Right lobe of liver (tissue), 6 donors: ENCODE measurements at places on chromosomes 5 and 9. TPM values are rescaled to one million over a fixed set of nuclear protein-coding genes. Genes with fewer than 3 reads are reported as not detected.

Gene EXOSC3
- 13.4 TPM for total RNA-seq

DNA sequence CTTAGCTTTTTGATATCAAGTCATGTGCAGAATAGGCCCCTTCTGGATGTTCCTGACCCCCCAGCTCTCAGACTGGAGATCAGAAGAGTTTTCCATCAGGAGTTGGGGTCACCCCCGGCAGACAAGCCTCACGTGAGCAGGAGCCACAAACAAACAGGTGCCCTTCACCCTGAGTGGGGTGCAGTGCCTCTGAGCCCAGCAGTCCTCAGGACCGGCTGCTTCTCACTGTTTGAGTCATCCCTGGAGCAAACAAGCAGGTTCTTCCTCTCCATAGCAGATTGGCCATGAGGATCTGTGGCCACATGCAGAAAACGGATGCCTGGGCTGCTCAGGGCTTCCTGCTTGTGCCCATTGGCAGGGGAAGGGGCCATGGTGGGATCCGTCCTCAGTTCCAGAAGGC, 47.0 kb downstream of the LRSAM1 start:
- H3K4me3 ChIP-seq, result no peak overlapping the region
- H3K27ac ChIP-seq, result no peak overlapping the region
- H3K36me3 ChIP-seq, result peaks cover 3% of the 10 kb centered on the region
- no peaks in the 10 kb centered on the region for H3K4me1 ChIP-seq

Gene SLC26A2
- 2.2 TPM for total RNA-seq

Gene TJP2
- total RNA-seq, result 62.0 TPM

GRCh38 chr5:154311362-154311761, 120.8 kb downstream of the GALNT10 start:
- no peaks in the 10 kb centered on the region for H3K36me3 ChIP-seq
- no peaks in the 10 kb centered on the region for H3K27me3 ChIP-seq
- no peak overlapping the region for H3K27ac ChIP-seq
- H3K4me3 ChIP-seq, result no peak overlapping the region
- H3K4me1 ChIP-seq, result no peaks in the 10 kb centered on the region

GRCh38 chr9:109473329-109473728, 24.8 kb downstream of the PTPN3 start:
- no peak overlapping the region for H3K4me3 ChIP-seq
- no peaks in the 10 kb centered on the region for H3K36me3 ChIP-seq
- peaks cover 59% of the 10 kb centered on the region for H3K4me1 ChIP-seq
- no peaks in the 10 kb centered on the region for H3K27me3 ChIP-seq
- DNase-seq, result no peak

Gene TLE1
- total RNA-seq, result 31.9 TPM

- DNase-seq, result no peak
- H3K27ac ChIP-seq, result no peak overlapping the region
- H3K4me3 ChIP-seq, result no peak overlapping the region
- no peaks in the 10 kb centered on the region for H3K27me3 ChIP-seq
Measured at GRCh38 chr9:129391221-129391661, 213.2 kb upstream of the IER5L start.

GRCh38 chr5:165066751-165067385, 1561.4 kb downstream of the MAT2B start:
- H3K4me3 ChIP-seq, result no peak overlapping the region
- no peak for DNase-seq
- H3K27me3 ChIP-seq, result no peaks in the 10 kb centered on the region
- H3K36me3 ChIP-seq, result no peaks in the 10 kb centered on the region

DNA sequence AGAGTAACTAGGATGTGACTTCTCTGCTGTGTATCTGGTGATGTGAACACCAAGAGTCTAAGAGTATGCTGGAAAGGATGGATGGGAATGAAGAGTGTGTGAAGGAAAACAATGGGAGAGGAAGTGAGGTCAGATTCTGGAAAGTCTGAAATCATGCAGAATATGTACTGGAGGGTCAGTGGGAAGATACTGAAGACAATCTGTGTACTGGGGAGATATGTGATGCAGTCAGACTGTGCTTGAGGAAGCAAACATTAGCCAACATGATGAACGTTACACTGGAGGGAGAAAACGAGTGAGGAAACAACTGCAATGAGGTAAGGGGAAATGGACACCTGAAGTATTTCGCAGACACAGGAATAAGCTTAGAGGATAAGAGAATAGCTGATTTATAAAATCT, 105.7 kb downstream of the NR3C1 start:
- H3K4me3 ChIP-seq, result no peak overlapping the region
- no peak overlapping the region for H3K27ac ChIP-seq
- DNase-seq, result no peak
- H3K36me3 ChIP-seq, result peaks cover 20% of the 10 kb centered on the region
- no peaks in the 10 kb centered on the region for H3K27me3 ChIP-seq

Gene RXRA
- 105 TPM for total RNA-seq

Gene TMEM252
- total RNA-seq, result 0.25 TPM

DNA sequence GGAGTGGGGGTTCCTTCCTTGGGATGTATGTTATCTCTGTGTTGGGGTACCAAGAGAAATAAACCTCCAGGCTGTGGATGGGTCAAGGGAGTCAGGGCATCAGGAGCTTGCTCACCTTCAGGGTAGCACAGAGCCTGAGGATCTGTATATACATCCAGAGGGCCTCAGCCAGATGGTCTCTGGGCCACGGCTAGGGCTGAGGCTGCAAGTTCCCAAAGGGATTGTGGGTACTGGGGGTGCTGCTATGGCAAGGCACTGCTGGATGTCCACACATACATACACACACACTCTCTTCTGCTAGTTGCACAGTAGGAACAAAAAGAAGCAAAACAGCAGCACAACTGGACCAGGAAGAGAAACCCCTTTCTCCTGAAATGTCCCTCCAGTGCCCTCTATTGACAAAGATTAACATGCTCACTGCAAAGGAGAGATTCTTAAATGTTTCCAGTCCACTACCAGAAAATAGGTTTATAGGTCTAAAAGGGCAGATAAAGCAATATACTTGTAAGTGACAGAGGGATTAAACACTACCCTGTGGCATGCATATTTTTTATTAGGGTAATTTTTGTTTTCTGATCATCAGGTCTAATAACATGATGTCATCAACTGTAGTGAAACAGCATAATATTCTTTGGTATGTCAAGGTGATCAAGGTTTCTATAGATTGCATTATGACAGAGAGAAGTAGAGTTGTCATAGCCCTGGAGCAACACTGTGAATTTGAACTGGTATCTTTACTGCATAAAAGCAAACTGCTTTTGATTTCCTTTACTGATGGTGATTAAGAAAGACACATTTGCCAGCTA, 56.3 kb upstream of the KCNN2 start:
- DNase-seq, result no peak
- no peaks in the 10 kb centered on the region for H3K4me1 ChIP-seq
- no peak overlapping the region for H3K27ac ChIP-seq
- H3K36me3 ChIP-seq, result no peaks in the 10 kb centered on the region

GRCh38 chr9:24439456-24439855, 106.2 kb downstream of the IZUMO3 start:
- H3K36me3 ChIP-seq, result no peaks in the 10 kb centered on the region
- H3K27ac ChIP-seq, result no peak overlapping the region
- no peak overlapping the region for H3K4me3 ChIP-seq
- no peaks in the 10 kb centered on the region for H3K27me3 ChIP-seq
- no peaks in the 10 kb centered on the region for H3K4me1 ChIP-seq

Gene RCL1
- total RNA-seq, result 20.2 TPM

GRCh38 chr9:25813478-25813877, 135.2 kb upstream of the TUSC1 start:
- DNase-seq, result no peak
- H3K27ac ChIP-seq, result no peak overlapping the region
- H3K27me3 ChIP-seq, result no peaks in the 10 kb centered on the region
- no peaks in the 10 kb centered on the region for H3K36me3 ChIP-seq
- H3K4me3 ChIP-seq, result no peak overlapping the region

- no peaks in the 10 kb centered on the region for H3K27me3 ChIP-seq
- H3K27ac ChIP-seq, result no peak overlapping the region
- no peak for DNase-seq
- no peaks in the 10 kb centered on the region for H3K36me3 ChIP-seq
Measured at GRCh38 chr5:54558362-54558761, 40.8 kb downstream of the SNX18 start.

DNA sequence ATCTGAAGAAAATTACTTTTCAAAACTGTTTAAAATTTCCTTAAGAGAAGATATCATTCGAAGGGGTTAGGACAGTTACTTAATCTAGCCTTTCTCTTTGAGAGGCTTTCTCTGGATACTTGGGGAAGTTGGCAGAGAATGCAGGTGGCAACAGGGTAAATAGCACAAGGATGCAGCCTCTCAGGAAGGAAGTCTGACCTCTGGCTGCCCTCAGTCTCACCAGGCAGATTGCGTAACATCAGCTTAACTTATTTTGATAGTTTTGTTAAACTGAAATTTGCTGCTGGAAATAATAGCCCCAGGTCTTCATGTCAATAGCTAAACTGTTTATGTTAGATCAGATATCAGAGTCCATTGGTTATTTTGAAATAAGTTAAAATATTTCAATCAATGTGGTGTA, 20.4 kb downstream of the CCDC192 start:
- H3K4me1 ChIP-seq, result peaks cover 6% of the 10 kb centered on the region
- no peak overlapping the region for H3K4me3 ChIP-seq
- no peaks in the 10 kb centered on the region for H3K27me3 ChIP-seq
- no peak overlapping the region for H3K27ac ChIP-seq
- no peak for DNase-seq
- H3K36me3 ChIP-seq, result no peaks in the 10 kb centered on the region

- no peak for DNase-seq
- H3K4me1 ChIP-seq, result no peaks in the 10 kb centered on the region
- H3K27me3 ChIP-seq, result no peaks in the 10 kb centered on the region
- no peak overlapping the region for H3K27ac ChIP-seq
- no peak overlapping the region for H3K4me3 ChIP-seq
Measured at GRCh38 chr9:130382096-130382495, 62.7 kb upstream of the ASS1 start.

DNA sequence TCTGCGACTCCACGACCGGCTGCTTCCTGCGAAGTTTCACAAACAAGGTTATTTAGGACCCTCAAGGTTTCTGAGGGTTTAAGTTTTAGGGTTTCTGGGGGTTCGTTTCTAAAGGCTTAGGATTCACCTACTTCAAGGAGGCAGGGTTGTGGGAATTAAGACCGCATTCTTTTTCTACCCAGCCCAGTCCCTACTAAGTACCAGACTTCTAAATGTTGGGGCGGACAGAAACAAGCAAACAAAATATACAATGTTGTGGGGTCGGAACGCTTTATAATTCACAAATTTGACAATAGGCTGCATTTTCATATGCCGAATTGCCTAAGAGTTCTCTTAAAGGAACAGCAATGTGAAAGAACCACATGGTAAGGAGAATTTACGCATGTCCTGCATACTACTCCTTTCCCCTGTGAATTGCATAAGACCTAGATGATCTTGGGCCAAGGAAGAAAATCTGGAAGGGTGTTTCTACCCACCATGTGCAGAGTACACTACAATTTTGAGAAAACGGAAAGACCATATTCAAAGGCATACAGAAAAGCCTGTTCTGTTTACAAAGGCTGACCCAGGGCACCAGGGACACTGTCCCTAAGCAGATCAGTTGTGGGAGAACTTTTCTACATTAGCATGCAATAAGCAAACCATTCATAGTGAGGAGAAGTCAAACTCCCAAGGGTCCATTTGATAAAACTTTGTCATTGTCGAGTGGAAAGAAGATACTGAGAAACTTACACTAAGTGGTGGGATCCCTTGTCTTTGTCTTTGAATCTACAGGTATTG, 457.3 kb downstream of the RAB3C start:
- H3K27me3 ChIP-seq, result no peaks in the 10 kb centered on the region
- peaks cover 11% of the 10 kb centered on the region for H3K4me1 ChIP-seq
- peak overlapping the region; percentile 18 for H3K27ac ChIP-seq
- H3K4me3 ChIP-seq, result peak overlapping the region; percentile 59
- H3K36me3 ChIP-seq, result no peaks in the 10 kb centered on the region

Gene UBE2QL1
- total RNA-seq, result 0.74 TPM

- no peak for DNase-seq
- no peak overlapping the region for H3K27ac ChIP-seq
- H3K4me3 ChIP-seq, result no peak overlapping the region
- H3K4me1 ChIP-seq, result no peaks in the 10 kb centered on the region
- H3K27me3 ChIP-seq, result no peaks in the 10 kb centered on the region
- no peaks in the 10 kb centered on the region for H3K36me3 ChIP-seq
Measured at GRCh38 chr5:143679777-143680176, 132.2 kb upstream of the HMHB1 start.

DNA sequence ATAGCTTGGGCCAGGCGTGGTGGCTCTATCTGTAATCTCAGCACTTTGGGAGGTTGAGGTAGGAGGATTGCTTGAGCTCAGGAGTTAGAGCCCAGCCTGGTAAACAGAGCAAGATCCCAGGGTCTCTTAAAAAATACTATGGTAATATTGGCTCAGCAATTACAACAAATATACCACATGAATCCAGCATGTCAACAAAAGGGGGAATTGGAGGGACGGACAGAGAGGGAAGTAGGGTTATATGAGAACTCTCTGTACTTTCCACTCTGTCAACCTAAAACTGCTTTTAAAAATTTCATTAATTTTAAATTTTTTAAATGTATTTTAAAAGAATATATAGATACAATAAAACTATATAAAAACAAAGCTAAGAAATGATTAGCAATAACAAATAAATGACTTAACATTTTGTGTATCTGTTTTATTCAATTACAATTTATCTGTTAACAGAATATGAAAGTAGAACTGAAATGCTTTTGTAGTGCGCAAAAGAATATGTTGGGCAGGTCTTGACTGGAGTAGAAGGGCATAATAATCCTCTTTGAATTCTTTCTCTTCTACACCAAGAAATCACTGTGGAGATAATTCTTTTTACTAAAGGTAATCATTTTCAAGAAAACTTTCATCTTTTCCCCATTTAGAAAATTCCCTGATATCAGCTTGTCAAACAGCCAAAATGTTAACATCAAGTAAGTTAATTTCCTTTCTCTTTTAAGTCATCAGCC, 12.9 kb upstream of the CDC42SE2 start:
- no peak for DNase-seq
- no peak overlapping the region for H3K4me3 ChIP-seq
- no peaks in the 10 kb centered on the region for H3K27me3 ChIP-seq

DNA sequence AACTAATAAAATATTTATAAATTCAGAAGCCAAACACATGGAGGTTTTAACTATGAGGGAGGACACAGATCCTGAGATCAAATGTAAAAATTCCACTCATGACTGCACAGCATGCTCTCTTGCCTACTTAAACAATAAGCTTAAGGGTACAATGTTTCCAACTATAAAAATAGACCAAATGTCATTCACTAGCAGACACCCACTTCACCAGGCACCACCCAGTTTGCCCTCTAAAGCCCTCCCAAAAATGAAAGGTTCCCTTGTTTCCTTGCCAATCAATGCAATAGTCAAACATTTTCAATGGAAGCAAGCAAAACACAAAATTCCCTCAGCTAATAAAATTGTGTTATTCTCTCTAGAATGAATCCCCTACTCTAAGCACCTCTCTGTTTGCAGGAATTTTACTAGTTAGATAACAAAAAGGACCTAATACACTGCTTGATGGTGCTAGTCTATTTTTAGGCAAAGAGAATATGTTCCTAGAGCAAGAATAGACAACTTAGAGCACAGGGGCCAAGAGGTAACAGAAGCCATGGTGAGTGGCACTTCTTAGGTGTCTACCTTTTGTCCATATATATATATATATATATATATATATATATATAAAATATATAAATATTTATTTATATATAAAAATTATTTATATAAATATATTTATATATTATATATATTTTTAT, 135.3 kb downstream of the HOMER1 start:
- no peak overlapping the region for H3K27ac ChIP-seq
- H3K4me3 ChIP-seq, result no peak overlapping the region
- H3K36me3 ChIP-seq, result no peaks in the 10 kb centered on the region
- DNase-seq, result no peak

- H3K27ac ChIP-seq, result no peak overlapping the region
- H3K27me3 ChIP-seq, result peaks cover 45% of the 10 kb centered on the region
- no peak overlapping the region for H3K4me3 ChIP-seq
- DNase-seq, result no peak
Measured at GRCh38 chr5:50968356-50969149, 302.1 kb downstream of the PARP8 start.
